Adrenal gland (tissue), 19 donors: ENCODE measurements at places on chromosomes 2 and 18. TPM values are rescaled to one million over a fixed set of nuclear protein-coding genes. Genes with fewer than 3 reads are reported as not detected.

- DNase-seq, result no peak
- no peaks in the 10 kb centered on the region for H3K36me3 ChIP-seq
- no peaks in the 10 kb centered on the region for H3K27me3 ChIP-seq
- H3K4me3 ChIP-seq, result no peak overlapping the region
- no peaks in the 10 kb centered on the region for H3K4me1 ChIP-seq
- H3K27ac ChIP-seq, result no peak overlapping the region
These were observed 71.7 kb upstream of the MYO3B start for GRCh38 chr2:170106102-170106840.

DNA sequence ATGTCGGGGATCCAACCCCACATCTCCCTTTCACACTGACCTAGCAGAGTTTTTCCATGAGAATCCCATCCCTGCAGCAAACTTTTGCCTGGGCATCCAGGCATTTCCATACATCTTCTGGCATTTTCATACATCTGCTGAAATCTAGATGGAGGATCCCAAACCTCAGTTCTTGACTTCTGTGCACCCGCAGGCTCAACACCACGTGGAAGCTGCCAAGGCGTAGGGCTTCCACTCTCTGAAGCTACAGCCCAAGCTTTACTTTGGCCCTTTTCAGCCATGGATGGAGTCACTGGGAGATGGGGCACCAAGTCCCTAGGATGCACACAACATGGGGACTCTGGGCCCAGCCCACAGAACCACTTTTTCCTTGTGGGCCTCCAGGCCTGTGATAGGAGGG lies 32.2 kb upstream of the TEX51 start:
- H3K27me3 ChIP-seq, result no peaks in the 10 kb centered on the region
- peak; percentile 6 for DNase-seq
- no peaks in the 10 kb centered on the region for H3K4me1 ChIP-seq
- H3K27ac ChIP-seq, result no peak overlapping the region
- no peak overlapping the region for H3K4me3 ChIP-seq
- H3K36me3 ChIP-seq, result no peaks in the 10 kb centered on the region

GRCh38 chr2:218152777-218153176 lies 14.0 kb downstream of the CXCR1 start:
- no peak for DNase-seq
- H3K4me1 ChIP-seq, result no peaks in the 10 kb centered on the region
- H3K27me3 ChIP-seq, result no peaks in the 10 kb centered on the region
- H3K27ac ChIP-seq, result no peak overlapping the region
- no peaks in the 10 kb centered on the region for H3K36me3 ChIP-seq

The ALPG gene
- not detected for total RNA-seq

The MRPS5 gene
- total RNA-seq, result 60.6 TPM

The KCNG2 gene
- 0.68 TPM for total RNA-seq

- H3K36me3 ChIP-seq, result no peaks in the 10 kb centered on the region
- H3K27ac ChIP-seq, result no peak overlapping the region
- no peaks in the 10 kb centered on the region for H3K4me1 ChIP-seq
- H3K4me3 ChIP-seq, result no peak overlapping the region
- no peak for DNase-seq
These were observed 514.2 kb downstream of the TXNL1 start for GRCh38 chr18:56124186-56124585.

DNA sequence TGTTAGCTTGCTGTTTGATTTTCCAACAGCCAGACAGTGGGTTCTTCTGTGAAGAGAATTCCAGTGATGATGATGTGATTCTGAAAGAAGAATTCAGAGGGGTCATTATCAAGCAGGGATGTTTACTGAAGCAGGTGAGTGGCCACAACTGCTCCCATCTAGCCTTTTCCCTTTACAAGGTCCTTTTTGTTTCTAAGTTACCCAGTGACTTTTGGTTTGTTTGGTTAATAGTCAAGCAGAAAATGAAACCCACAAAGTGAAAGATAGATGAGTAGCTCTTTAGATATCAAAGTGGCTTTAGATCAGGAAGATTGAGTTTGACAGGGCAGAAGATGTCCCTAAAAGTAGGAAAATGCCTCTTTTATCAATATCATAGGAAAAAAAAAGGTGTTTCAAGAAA lies 23.3 kb downstream of the PLEK start:
- no peak overlapping the region for H3K4me3 ChIP-seq
- H3K4me1 ChIP-seq, result no peaks in the 10 kb centered on the region
- no peaks in the 10 kb centered on the region for H3K27me3 ChIP-seq
- no peak overlapping the region for H3K27ac ChIP-seq
- no peaks in the 10 kb centered on the region for H3K36me3 ChIP-seq

GRCh38 chr2:156845806-156846558 lies 409.8 kb downstream of the GPD2 start:
- DNase-seq, result no peak
- no peaks in the 10 kb centered on the region for H3K36me3 ChIP-seq
- H3K27me3 ChIP-seq, result no peaks in the 10 kb centered on the region
- no peaks in the 10 kb centered on the region for H3K4me1 ChIP-seq
- no peak overlapping the region for H3K4me3 ChIP-seq

The LYG2 gene
- not detected for total RNA-seq

DNA sequence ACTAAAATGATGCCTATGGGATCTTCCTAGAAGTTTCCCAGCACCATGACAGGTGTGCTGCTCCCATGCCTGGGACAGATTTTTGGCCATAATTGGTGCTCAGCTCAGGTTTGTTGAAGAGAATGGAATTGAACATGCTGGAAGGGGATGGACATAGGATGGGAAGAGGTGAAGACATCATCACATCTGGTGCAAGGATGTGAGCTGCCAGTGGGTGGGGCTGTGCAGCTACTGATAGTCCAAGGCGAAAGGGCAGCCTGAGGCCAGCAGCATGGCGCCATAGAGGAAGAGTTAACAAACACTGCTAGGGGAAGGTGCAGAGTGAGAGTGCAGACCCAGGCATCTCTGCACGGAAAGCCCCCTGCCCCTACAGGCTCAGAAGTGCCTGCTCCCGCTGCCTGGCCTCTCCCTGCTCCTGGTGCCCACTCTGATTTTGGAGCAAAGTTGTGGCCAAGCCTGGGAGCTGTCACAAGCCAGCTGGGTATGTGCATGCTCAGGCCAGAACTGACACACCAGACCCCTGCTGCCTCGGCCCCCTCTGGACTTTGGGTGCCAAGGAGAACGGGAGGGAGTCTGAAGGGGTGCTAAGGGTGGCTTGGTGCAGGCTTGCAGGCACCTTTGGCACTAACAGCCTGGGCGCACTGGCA lies 178.6 kb downstream of the ZBTB7C start:
- peak; percentile 72 for DNase-seq
- no peaks in the 10 kb centered on the region for H3K27me3 ChIP-seq
- peaks cover 25% of the 10 kb centered on the region for H3K4me1 ChIP-seq
- H3K36me3 ChIP-seq, result no peaks in the 10 kb centered on the region

DNA sequence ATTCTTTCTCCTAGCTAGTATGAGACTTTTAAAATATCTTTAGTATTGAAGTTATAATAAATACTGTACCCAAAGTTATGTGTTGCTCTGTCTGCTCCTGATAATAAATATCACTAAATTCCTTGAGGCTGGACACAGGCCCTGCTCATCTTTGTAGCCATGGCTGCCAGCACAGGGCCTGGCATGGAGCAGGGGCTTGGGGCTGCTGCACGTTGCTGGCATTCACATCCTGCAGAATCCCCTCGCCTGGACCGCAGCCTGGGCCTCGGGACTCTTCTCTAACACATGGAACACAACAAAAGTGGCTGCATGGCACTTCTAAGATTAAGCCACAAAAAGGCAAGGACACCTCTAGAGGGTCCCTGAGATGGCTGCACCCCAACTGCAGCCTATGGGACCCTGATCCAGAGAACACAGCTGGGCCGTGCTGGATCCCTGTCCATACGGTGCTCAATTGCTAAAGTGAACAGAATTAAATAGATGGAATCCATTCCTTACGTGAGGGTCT lies 477.5 kb upstream of the MYT1L start:
- H3K4me1 ChIP-seq, result no peaks in the 10 kb centered on the region
- no peak overlapping the region for H3K4me3 ChIP-seq

The FEV gene
- total RNA-seq, result 0.31 TPM

DNA sequence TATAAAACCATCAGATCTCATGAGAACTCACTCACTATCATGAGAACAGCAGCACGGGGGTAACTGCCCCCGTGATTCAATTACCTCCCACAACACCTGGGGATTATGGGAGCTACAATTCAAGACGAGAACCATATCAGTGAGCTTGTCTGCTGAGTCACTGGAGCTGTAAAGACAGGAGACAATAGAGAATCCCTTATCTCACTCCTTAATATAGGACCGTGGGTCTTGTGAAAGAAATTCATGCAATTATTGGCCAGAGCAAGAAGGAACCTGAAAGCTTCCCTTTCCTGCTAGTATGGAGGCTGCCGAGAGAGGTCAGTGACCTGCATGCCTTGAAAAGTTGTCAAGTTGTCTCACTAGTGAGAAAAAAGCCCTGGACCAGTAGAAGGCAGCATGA lies 9.5 kb upstream of the TNFAIP6 start:
- H3K27ac ChIP-seq, result no peak overlapping the region
- H3K27me3 ChIP-seq, result no peaks in the 10 kb centered on the region
- no peak for DNase-seq
- no peak overlapping the region for H3K4me3 ChIP-seq

- no peak for DNase-seq
- H3K36me3 ChIP-seq, result no peaks in the 10 kb centered on the region
- peaks cover 14% of the 10 kb centered on the region for H3K4me1 ChIP-seq
- no peak overlapping the region for H3K4me3 ChIP-seq
- no peak overlapping the region for H3K27ac ChIP-seq
These were observed 88.6 kb downstream of the SMAD7 start for GRCh38 chr18:48862132-48862531.

DNA sequence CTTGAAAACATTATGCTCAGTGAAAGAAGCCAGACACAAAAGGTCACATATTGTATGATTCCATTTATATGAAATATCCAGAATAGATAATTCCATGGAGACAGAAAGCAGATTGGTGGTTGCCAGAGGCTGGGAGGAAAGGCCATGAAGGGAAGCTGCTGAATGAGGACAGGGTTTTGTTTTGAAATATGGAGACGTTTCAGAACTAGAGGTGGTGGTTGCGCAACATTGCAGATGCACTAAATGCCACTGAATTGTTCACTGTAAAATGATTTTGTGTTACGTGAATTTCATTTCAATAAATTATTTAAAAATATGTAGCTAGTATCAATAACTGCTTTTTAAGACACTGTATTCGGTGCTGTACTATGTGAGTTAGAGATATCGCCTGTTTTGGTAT lies 101.7 kb upstream of the ZNF236 start:
- H3K27me3 ChIP-seq, result no peaks in the 10 kb centered on the region
- no peak for DNase-seq
- no peak overlapping the region for H3K4me3 ChIP-seq
- no peak overlapping the region for H3K27ac ChIP-seq
- H3K36me3 ChIP-seq, result no peaks in the 10 kb centered on the region

The SPC25 gene
- 1.9 TPM for total RNA-seq

The CAVIN2 gene
- total RNA-seq, result 35.8 TPM

The OSR1 gene
- 5.1 TPM for total RNA-seq
